ENCODE measurements at places on chromosomes 5 and 9.

- DNase-seq: no peak
Measured at GRCh38 chr9:115980976-115981375, 172.6 kb upstream of the PAPPA start.

- DNase-seq: no peak
Measured at GRCh38 chr9:134571946-134572917, 69.4 kb upstream of the COL5A1 start.

DNA sequence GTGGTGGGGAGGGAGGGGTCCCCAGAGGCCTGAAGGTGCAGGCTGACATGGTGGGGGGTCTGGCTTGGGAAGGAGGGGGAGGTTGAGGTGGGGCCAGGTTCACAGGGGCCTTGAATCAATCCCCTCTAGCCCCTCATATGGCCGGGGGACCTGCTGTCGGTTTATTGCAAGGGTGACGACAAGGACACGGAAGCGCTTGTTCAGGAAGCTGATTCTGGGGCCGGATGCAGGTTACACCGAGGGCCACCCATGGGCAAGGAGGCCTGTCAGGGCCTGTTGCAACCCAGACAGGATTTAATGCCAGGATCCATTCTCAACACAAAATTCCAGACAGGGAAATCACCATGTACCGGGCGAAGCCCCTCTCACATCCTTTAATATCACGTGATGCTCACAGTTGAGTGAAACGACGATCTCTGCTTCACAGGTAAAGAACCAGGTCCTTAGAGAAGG lies 41.6 kb upstream of the SYNPO start:
- DNase-seq: no peak

GRCh38 chr5:96259151-96259772 lies 173.8 kb downstream of the PCSK1 start:
- no peak for DNase-seq

- DNase-seq: no peak
Measured at GRCh38 chr9:30504502-30504905, 1879.9 kb upstream of the ACO1 start.

- no peak for DNase-seq
Measured at GRCh38 chr9:130069048-130069447, 15.3 kb downstream of the GPR107 start.

- DNase-seq: no peak
Measured at GRCh38 chr9:95363051-95363841, 45.7 kb upstream of the FANCC start.

- DNase-seq: no peak
Measured at GRCh38 chr9:136379003-136379287, 5.5 kb upstream of the CARD9 start.

GRCh38 chr5:121445511-121445910 lies 406.2 kb upstream of the FTMT start:
- no peak for DNase-seq

DNA sequence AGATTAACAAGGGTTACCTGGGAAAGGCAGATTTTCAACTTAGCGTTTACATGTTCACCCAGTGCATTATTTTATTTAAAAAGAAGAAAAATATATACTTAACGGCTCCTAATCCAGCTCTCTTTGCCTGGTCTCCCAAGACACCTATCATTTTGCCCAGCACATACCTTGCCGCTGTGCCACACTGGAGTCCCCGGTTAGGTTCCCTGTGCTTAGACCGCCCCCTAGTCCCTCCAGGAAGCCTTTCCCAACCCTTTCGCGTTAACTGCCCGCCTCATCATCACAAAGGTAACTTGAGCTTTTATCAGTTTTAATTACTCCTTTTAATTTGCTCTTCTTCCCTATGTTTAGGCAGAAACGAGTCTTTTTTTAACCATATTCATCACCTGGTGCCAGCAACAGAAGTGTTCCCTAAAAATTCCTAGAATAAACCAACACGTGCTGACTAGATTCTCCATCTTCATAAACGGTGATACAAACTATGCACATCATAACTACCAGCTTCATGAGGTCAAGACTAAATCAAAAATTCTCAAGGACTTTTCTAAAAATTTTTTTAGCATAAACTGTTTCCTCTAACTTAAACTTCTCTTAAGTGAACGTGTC lies 19.7 kb downstream of the DNAJA1 start:
- DNase-seq: no peak

GRCh38 chr9:37271679-37272078 lies 150.8 kb upstream of the GRHPR start:
- DNase-seq: no peak

- no peak for DNase-seq
Measured at GRCh38 chr5:81142108-81142507, 91.0 kb upstream of the CKMT2 start.

DNA sequence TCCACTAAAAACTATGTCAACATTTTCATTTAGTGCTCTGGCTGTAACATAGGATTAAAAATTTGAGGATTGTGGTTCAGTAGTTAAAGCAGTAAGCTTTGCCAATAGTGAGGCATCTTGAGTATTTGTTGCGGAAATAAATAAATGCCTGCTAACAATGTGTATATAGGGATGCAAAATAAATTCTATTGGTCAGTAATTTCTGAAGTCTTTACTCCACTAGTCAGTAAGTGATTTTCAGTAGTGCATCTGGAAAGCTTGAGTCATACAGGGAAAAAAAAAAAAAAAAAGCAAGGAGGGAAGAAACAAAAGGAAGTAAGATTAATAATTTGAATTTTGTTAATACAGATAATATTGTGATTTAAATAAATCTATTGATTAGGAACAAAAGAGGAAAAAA lies 21.0 kb downstream of the NIPBL start:
- DNase-seq: no peak

DNA sequence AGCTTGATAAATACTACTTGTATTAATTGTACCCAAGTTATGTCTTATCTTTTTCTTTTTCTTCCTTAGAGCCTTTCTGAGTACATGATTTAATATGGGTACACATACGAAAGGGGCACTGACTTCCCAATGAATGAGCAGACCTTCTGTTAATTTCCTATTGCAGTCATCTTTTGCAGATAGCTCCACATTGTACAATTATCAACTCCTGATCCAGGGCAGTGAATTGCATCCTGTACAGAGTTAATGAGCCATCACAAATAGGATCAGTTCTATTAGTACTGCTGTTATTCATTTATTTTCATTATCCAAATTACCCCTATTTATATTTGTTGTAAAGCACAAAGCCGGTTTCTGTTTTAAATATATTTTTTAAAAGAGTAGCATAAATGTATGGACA lies 105.6 kb downstream of the ADAMTSL1 start:
- DNase-seq: no peak

DNA sequence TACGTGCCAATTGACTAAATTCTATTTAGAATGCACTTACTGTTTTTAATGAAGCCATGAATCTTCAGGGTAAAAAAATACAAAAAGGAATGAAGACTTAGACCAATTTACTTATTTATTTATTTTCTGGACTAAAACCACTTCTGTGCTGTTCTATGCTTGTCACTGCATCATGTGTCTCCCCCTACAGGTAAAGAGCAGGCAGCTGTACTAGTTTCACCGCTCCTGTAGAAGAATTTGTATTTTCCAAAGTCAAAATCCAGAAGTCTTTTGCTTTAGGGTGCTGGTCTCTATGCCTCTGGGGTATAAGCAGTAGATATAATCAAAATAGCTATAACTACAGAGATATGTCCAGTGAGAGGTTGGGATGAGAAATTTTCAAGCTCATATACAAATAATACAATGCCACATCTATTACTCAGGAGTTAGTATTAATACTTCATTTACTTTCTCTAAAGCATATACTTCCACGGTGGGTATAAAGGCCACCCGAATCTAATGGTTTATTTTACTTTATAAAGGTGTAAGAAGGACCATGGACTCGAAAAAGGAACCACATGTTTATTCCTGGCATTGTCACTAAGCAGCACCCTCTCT lies 591.5 kb downstream of the RAB3C start:
- DNase-seq: peak; percentile 16

- DNase-seq: no peak
Measured at GRCh38 chr5:74404574-74405508, 235.7 kb downstream of the ENC1 start.

All from D721Med (cell line).